IPS DF 19.7 (cell line): ENCODE measurements at places on chromosomes 16 and 17.

GRCh38 chr17:1793447-1793806 lies 31.6 kb downstream of the SERPINF1 start:
- DNase-seq: no peak

- DNase-seq: no peak
Observed at GRCh38 chr16:12240036-12240435, 263.5 kb downstream of the SNX29 start.

DNA sequence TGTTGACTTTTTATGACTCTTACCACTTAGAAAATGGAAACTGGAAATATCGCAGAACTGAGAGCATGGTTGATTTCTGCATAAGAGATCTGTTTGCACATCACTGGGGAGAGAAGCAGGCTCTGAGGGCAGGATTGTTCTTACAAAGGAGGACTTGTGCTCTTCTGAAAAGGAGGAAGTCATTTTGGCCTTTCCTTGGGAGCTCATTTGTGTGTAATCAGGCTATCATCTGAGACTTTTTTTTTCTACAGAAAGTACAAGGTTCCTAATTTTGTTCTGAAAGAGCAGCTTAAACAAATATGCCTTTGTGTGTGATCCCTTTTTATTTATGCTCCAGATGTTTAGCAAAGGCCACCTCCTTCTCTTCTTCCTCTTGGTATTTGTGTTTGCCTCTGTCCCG lies 145.7 kb upstream of the CACNG5 start:
- DNase-seq: no peak

- DNase-seq: no peak
Observed at GRCh38 chr17:61635913-61636432, 45.0 kb upstream of the NACA2 start.

DNA sequence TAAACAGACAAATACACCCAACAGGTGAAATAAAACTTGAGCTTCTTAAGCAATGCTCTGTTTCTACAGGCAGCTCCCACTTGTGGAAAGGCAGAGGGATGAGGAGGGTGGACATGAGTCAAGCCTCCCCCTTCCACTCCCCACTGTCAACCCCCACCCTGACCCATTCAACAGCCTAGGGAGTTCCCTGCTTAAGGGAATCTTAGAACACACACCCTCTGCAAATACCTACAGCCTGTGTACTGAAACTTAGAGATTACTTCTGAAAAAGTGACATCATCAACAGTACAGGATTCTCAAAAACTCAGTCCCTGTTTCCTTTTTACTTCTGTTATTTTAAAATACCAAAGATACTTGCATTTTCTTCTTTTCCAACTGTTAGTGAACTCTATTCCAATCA lies 345.4 kb downstream of the SOX9 start:
- DNase-seq: no peak

- no peak for DNase-seq
Observed at GRCh38 chr16:69486724-69487123, 62.3 kb downstream of the CYB5B start.

- no peak for DNase-seq
Observed at GRCh38 chr17:56690441-56691291, 97.2 kb downstream of the NOG start.

- DNase-seq: no peak
Observed at GRCh38 chr16:55942821-55943220, 67.6 kb upstream of the CES5A start.

GRCh38 chr16:55691771-55692170 lies 36.0 kb downstream of the SLC6A2 start:
- DNase-seq: no peak

DNA sequence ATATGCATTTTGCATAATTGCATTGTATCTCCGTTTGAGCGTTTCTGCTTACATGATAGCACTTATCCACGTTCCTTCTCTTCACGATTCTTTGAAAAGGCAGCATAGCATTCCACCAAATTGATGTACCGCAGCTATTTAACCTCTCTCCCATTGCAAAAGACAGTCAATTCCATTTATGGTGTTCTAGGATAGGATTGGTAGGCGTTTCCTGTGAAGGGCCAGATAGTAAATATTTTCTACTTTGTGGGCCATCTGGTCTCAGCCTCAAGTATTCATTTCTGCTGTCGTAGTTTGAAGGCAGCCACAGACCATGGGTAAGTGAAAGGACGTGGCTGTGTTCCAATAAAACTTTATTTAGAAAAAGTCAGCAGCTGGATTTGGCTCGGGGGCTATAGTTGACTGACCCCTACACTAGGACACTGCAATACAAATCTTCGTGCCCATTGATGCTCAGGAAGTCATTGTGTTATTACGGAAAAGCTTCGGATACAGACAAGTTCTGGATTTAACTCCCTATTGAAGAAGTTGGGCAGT lies 10.1 kb downstream of the SNX29 start:
- DNase-seq: no peak

DNA sequence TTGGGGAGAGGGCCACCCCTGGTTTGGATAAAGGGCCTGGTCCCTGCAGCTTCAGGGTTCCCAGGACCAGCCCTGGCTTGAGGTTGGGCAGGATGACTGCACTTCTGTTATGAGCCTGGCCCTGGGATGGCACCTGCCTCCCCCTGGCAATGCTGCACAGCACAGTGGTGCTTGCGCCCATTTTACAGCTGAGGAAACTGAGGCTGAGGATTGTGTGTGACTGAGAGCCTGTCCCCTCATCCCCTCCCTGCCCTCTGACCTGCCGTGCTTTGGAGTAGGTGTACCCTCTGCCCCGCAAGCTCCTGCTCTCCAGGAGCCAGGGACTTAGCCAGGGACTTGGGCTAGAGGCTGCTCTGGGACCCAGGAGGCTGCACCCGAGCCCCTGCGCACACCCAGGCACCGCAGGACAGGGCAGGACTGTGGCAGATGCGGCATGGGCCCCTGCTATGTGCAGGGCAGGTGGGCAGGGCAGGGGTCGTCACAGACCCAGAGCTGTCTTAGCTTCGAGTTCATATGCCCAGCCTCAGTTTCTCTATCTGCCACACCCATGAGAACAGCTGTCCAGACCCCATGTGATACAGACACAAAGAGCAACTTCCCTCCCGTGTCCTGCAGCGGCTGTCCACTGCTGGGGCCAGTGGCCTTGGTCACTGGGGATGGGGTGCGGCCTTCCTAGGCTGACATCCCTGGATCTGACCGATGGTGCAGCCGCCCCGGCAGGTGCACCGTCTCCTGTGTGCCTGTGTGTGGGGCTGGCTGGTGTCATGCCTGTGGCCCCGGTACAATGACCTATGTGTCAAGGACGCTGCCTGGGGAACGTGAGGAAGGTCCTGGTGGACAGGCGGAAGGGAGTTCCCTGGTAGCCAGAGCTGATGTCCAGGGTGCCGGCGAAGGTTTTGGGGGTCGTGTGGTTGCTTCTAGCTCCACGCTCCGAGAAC lies 36.6 kb downstream of the BAHCC1 start:
- DNase-seq: no peak

GRCh38 chr16:50946098-50946497 lies 204.2 kb downstream of the CYLD start:
- no peak for DNase-seq

DNA sequence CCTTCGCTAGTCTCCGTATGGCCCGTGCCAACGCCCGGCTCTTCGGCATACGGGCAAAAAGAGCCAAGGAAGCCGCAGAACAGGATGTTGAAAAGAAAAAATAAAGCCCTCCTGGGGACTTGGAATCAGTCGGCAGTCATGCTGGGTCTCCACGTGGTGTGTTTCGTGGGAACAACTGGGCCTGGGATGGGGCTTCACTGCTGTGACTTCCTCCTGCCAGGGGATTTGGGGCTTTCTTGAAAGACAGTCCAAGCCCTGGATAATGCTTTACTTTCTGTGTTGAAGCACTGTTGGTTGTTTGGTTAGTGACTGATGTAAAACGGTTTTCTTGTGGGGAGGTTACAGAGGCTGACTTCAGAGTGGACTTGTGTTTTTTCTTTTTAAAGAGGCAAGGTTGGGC lies 2.5 kb downstream of the RPL13 start:
- DNase-seq: no peak

DNA sequence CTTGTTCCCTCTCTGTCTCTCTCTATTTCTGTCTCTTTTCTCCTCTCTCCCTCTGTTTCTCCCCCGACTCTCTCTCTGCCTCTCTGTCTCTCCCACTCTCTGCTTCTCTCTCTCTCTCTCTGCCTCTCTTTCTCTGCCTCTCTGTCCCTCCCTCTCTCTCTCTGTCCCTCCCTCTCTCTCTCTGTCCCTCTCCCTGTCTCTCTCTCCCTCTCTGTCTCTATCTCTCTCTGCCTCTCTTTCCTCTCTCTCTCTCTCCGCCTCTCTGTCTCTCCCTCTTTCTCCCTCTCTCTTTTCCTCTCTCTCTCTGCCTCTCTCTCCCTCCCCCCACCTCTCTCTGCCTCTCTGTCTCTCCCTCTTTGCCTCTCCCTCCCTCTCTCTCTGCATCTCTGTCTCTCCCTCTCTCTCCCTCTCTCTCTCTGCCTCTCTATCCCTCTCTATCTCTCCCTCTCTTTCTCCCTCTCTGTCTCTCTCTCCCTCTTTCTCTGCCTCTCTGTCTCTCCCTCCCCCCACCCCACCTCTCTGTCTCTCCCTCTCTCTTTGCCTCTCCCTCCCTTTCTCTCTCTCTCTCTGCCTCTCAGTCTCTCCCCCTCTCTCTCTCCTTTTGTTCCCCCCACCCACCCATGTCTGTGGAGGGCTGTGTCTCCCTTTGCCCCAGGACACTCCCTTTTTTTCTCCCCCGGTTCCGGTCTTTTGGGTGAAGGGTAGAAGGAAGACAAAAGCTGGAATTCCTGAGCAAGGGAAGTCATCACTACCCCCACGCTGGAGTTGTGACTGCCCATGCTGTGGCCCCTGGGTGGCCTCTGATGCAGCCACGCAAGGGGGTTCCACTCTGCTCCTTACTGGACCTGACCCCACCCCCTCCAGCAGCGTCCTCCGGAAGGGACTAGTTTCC lies 27.1 kb upstream of the MGAT5B start:
- DNase-seq: no peak

DNA sequence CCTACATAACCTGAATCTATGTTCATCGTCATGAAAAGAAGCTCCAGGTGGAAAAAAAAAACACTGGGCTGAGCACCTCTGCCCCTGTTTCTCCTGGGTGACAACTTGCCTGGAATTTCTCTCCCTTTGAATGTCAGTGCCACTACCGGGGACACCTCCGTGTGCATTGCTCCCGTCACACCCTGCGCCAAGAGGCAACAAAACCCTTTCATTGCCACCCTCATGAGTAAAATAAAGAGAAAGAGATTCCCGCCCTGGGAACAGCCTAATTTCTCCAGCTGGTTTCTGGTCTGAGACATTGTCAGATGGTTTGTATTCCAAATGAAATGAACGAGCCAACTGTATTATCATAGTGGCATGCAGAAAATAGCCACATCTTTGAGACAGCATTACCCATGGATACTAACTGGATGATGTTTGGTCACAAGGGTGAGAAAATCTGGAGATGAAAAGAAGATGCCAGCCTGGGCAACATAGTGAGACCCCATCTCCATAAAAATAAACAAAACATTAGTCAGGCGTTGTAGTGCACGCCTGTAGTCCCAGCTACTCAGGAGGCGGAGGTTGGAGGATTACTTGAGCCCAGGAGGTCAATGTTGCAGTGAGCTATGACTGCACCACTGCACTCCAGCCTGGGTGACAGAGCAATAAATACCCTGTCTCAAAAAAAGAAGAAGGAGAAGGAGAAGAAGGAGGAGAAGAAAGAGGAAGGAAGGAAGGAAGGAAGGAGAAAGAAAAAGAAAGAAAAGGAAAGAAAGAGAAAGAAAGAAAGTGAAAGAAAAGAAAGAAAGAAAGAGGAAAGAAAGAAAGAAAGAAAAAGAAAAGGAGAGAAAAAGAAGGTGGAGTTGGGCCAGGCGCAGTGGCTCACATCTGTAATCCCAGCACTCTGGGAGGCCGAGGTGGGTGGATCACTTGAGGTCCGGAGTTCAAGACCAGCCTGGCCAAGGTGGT lies 42.2 kb upstream of the ADCY9 start:
- DNase-seq: no peak

DNA sequence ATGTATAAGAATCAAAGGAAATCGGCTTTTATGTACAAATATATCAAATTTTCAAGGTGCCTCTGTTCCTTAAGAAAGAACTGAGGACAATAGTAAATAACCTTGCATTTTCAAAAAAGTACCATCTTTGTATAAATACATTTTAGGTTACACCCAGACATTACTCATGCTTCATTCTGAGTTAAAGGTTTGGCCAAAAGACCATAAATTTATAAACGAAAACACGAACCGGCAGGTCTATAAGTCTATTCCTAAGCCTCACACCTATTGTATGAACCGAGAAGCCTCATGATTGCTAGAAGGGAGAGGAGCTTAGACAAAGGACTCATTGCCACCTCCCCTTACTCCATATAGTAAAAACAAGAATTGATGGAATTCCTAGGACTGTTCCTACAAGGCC lies 94.6 kb upstream of the PSMD7 start:
- no peak for DNase-seq

- DNase-seq: no peak
Observed at GRCh38 chr16:79307214-79307613, 293.3 kb downstream of the MAF start.

DNA sequence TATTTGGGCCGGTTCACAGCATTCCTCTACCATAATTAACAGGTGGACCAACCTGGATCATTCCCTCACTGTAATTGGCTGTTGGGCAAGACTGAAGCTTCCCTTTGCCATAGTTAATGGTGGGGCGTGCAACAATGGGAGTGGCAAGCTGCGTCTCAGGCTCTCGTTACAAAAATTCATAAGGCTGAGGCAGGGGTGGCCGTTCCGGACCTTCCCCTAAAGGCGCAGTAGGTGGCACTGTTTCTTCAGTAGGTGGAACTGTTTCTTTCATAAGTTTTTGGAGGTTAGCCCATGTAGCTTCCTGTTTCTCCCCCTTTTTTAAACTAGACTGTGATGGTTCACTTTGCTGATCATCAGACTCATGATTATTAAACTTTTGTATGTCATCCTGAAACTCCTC lies 17.0 kb upstream of the TMC5 start:
- no peak for DNase-seq

GRCh38 chr17:78341559-78342448 lies 18.1 kb downstream of the SOCS3 start:
- DNase-seq: no peak

DNA sequence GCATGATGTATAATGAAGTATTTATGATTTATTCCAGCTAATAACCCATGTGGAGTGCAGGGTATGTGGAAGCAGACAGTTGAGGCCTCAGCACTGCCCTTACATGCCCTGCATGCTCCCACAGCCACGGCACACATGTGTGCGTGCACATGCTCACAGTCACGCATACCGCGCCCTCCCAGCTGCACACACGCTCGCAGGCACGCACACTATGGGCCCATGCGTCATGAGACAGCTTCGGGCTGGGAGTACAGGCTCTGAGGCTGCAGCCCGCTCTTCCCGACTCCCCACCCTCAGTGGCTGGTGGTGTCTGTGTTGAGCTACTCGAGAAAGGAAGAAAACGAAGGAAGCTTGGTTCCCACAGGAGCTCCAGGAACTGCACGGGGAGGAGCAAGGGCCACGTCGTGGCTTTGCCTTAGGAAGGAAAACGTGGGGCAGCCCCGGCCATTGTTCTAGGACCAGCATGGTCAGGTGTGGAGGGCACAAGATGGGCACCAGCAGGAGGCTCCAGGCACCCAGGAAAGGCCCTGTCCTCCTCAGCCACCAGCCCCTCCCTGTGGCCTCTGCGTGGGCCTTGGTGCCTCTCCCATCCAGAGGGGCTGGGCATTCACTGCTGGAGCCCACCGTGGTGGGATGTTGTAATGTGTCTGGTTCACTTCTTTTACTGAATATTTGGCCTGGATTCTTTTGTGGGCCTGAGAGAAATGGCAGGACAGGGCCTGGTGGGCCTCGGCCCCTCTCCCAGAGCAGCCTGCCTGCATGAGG lies 27.5 kb upstream of the CDH15 start:
- DNase-seq: no peak
